ENCODE measurements at places on chromosomes 6 and 20. TPM values are rescaled to one million over a fixed set of nuclear protein-coding genes. Genes with fewer than 3 reads are reported as not detected.

The LY86 gene
- total RNA-seq: not detected

The MAS1 gene
- 0.05 TPM for total RNA-seq

The PSMG4 gene
- 9.4 TPM for total RNA-seq

The RUNX2 gene
- 4.4 TPM for total RNA-seq

The MUCL3 gene
- total RNA-seq: not detected

The KCNK16 gene
- not detected for total RNA-seq

The KHDC1L gene
- total RNA-seq: not detected

The HSPA12B gene
- 1.1 TPM for total RNA-seq

The PRSS35 gene
- 0.56 TPM for total RNA-seq

The DEFB132 gene
- not detected for total RNA-seq

The NDUFAF4 gene
- 9.3 TPM for total RNA-seq

The SNX9 gene
- total RNA-seq: 74.4 TPM

The BANF2 gene
- total RNA-seq: not detected

The BTN1A1 gene
- not detected for total RNA-seq

The CAGE1 gene
- not detected for total RNA-seq

The OR12D2 gene
- total RNA-seq: not detected

The MUC22 gene
- not detected for total RNA-seq

The BACH2 gene
- total RNA-seq: 0.06 TPM

The TFB1M gene
- total RNA-seq: 9.0 TPM

The ADGRB3 gene
- total RNA-seq: 6.4 TPM

The CDH4 gene
- not detected for total RNA-seq

The C4A gene
- 65.0 TPM for total RNA-seq

The SAMD5 gene
- total RNA-seq: 0.12 TPM

The GHRH gene
- total RNA-seq: not detected

The GLO1 gene
- 78.5 TPM for total RNA-seq

The IL17F gene
- not detected for total RNA-seq

The ULBP2 gene
- total RNA-seq: 1.8 TPM

The TRIM10 gene
- total RNA-seq: not detected

The TMEM217 gene
- 0.20 TPM for total RNA-seq
